ENCODE measurements at places on chromosomes 7 and 10.

DNA sequence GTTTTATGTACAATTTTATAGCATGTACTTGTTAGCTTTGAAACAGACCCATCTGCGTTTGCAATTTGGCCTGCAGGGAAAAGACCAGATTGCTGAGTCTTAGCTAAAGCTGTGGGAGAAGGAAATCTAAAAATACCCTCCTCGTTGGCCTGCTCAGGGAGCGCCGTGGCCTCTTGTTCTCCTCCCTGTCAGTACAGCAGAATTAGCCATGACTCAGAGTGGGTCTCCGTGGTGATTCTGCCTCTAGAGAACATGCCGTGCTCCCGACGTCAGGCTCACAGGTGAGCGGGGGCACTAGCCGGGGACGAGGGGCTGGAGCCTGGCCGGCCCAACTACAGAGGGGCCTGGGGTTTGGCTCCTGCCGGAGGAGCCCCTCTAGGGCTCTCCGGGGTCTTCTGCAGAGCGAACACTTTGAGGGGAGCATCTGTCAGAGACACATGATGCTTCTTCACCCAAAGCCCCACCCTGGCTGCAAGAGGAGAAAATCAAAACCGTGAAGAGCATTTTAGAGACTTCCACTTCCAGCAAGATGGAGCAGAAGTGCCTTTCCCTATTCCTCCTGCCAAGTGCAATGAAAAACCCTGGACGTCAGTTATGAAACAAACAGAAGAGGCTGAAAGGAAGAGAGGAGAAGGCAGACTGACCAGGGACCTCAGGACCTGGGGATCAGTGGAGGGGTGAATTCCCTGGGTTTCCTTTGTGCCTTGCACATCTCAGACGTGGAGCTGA is 98.9 kb downstream of the LHPP start:
- no peaks in the 10 kb centered on the region for H3K36me3 ChIP-seq
- no peaks in the 10 kb centered on the region for H3K4me1 ChIP-seq
- H3K27ac ChIP-seq, result no peak overlapping the region
- no peak for DNase-seq

DNA sequence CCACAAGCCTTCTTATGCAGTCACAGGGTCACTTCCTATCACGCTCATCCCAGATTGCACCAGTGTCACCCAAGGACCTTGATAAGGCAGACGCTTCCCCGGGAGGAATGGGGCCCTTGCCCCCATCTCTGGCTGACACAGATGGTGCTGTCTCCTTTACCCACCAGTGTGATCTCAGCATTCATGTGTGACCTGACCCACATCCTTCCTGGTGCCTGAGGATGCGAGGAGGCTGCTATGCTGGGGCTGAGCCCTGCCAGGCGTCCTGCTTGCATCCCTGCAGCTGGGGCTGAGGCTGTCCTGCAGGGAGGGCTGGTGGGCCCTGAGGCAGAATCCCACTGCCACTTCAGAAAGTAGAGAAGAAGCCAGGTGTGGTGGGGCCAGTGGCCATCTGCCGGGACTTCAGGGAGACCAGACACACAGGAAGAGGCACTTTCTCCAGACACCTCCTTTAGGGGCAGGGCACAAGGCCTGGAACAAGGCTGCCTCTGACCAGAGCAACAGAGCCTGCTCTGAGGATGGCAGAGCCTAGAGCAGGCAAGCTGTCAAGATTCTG is 35.3 kb downstream of the RASGEF1A start:
- H3K27me3 ChIP-seq, result peaks cover 26% of the 10 kb centered on the region
- H3K36me3 ChIP-seq, result no peaks in the 10 kb centered on the region
- no peak overlapping the region for H3K27ac ChIP-seq
- H3K4me3 ChIP-seq, result no peak overlapping the region

- H3K27me3 ChIP-seq, result no peaks in the 10 kb centered on the region
- H3K4me3 ChIP-seq, result no peak overlapping the region
- peaks cover 94% of the 10 kb centered on the region for H3K36me3 ChIP-seq
Measured at GRCh38 chr10:69392481-69393000, 24.2 kb downstream of the TACR2 start.

DNA sequence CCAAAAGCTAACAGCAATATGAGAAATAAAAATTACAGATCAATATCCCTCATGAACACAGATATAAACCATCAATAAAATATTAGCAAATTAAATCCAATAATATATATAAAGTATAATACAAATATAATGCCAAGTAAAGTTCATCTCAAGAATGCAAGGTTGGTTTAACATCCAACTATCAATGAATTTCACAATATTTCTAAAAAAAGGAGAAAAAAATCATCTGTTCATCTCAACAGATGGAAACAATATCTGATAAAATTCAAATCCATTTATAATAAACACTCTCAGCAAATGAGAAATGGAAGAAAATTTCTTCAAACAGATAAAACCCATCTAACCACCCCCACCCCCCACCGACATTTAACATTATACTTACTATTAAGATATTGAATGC is 86.9 kb downstream of the SIRT1 start:
- no peak overlapping the region for H3K4me3 ChIP-seq
- peaks cover 87% of the 10 kb centered on the region for H3K36me3 ChIP-seq
- H3K27ac ChIP-seq, result no peak overlapping the region
- H3K4me1 ChIP-seq, result peaks cover 14% of the 10 kb centered on the region
- DNase-seq, result no peak

DNA sequence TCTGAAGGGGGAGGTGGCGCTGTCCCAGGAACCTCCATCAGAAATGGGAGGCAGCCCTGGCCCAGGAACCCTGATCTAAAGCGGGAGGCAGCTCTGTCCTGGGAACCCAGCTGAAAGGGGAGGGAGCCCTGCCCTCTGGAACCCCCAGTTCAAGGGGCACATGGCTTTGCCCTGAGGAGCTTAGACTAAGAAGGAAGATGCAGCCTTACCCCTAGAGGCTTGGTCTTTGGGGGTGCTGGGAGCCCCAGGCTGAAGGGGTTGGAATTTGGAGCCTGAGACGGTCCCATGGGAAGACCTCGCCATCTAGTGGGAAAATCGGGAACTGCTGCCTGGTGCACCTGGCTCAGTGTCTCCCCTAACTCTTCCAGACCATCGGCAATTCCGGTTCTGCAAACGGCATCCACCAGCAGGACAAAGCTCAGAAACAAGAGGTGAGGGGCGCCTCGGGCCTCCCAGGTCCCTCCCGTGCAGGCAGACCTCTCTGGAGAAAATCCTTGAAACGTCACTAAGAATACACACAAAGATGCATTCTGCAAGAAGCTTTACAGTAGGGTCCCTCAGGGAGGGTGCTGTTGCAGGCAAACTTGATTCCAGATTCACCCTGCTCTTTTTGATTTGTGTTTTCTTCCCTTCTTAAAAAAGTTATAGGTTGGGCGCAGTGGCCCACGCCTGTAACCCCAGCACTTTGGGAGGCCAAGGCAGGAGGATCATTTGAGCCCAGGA is 52.4 kb upstream of the GTF2IRD1 start:
- peak; percentile 84 for DNase-seq
- H3K27ac ChIP-seq, result no peak overlapping the region
- H3K27me3 ChIP-seq, result no peaks in the 10 kb centered on the region
- no peaks in the 10 kb centered on the region for H3K4me1 ChIP-seq
- no peaks in the 10 kb centered on the region for H3K36me3 ChIP-seq
- no peak overlapping the region for H3K4me3 ChIP-seq

- no peak for DNase-seq
- peaks cover 58% of the 10 kb centered on the region for H3K4me1 ChIP-seq
- H3K27me3 ChIP-seq, result no peaks in the 10 kb centered on the region
- peak overlapping the region; percentile 78 for H3K27ac ChIP-seq
Measured at GRCh38 chr10:75223507-75223906, 12.2 kb downstream of the COMTD1 start.

DNA sequence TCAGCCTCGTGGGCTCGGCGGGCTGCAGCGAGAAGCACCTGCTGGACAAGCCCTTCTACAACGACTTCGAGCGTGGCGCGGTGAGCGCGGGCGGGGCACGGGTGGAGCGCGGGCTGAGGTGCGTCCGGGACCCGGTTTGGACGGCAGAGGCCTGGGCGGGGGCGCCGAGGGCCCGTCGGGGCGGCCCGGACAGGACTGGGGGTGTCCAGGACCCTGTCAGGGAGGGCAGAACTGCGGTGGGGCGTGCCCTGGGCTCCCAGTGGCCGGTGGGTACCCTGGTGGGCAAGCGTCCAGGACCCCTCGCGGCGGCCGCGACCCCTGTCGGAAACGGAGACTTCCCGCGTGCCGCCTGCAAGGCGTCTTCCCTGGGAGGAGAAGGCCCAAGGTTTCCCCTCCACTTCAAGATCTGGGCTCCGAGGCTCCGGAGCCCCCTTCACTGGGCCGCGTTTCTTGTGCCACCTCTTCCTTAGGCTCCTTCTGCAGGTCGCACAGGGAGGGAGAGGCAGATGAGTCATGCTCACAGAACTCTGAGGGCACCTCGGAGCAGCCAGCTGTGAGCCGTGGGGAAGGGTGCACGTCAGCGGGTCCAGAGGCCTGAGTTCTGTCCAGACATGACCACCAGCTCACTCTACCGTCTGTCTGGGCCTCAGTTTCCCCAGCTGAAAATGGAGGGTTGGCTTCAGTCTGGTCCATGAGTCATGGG is 485 bp downstream of the ALOX5 start:
- H3K4me1 ChIP-seq, result peaks cover 9% of the 10 kb centered on the region
- peaks cover 68% of the 10 kb centered on the region for H3K27me3 ChIP-seq
- peak; percentile 41 for DNase-seq
- no peak overlapping the region for H3K27ac ChIP-seq

DNA sequence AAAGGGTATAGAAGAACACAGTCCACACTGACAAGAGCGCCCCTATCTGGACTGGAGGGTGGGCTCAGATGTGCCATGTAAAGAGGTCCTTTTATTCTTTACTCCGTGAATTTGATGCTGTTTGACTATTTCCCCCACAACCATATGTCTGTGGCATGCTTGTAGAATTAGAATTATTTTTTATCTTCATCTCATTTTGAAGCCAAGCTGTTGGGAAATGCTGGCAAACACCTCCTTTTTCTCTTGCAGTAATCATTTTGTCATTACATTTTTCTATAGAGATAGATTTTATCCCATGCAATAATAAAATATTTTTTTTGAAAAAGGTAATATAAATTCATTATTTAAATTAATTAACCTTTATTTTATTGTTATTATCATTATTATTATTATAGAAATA is 926.6 kb upstream of the AUTS2 start:
- H3K27ac ChIP-seq, result no peak overlapping the region
- DNase-seq, result no peak
- no peaks in the 10 kb centered on the region for H3K4me1 ChIP-seq

DNA sequence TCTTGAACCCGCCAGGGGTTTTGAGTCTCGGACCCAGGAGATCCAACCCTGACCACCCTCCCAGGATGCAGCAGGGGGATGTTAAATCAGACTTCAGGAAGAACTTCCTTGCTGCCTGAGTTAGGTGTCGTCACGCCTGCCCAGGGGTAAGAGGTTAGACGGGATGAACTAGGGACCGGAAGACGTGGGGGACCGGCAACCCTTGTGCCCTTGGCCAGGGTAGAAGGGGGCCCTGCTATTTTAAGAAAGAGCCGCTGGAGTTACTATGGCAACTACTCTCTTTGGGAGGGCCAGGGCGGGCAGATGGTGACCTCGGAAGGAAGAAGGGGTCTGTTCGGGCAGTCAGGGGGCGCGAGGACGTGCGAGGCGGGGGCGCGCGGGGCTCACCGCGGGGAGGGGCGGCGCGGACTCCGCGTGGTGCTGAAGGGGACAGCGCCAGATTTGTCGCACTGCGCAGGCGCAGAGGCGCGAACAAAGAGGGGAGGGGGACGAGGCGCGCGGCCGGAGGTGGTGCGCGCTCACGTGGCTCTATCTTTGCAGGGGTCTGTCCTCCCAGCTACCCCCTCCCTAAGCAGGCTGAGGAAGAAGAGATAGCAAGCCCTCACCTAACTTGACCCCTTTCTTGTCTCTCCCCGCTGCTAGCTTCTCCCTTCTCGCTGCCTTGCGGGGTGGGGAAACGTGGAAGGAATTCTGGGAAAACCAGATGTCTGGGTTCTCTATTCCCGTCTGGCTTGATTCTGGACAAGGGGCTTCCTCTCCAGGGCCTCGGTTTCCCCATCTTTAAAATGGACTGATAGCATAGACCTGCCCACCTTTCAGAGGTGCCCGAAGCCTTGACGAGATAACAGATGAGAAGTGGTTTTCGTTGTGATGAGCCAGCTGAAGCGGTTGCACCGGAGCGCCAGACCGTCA is 940 bp upstream of the PSD start:
- H3K4me3 ChIP-seq, result peak overlapping the region; percentile 93
- H3K27ac ChIP-seq, result peak overlapping the region; percentile 98
- peaks cover 34% of the 10 kb centered on the region for H3K36me3 ChIP-seq
- peaks cover 33% of the 10 kb centered on the region for H3K27me3 ChIP-seq

Measured in activated T-cell treated with anti-CD3 and anti-CD28 coated beads, Interleukin-2, amount 50 U/mL, for 24 hours (primary cell).